ENCODE measurements at places on chromosomes 12 and 14. TPM values are rescaled to one million over a fixed set of nuclear protein-coding genes. Genes with fewer than 3 reads are reported as not detected.

HOXC5 gene
- not detected for total RNA-seq

ATG101 gene
- total RNA-seq = 32.5 TPM

IL31 gene
- not detected for total RNA-seq

SLC6A15 gene
- total RNA-seq = not detected

CD4 gene
- total RNA-seq = 0.22 TPM

DDX11 gene
- total RNA-seq = 49.5 TPM

OR4E2 gene
- not detected for total RNA-seq

PLEKHG7 gene
- total RNA-seq = 3.4 TPM

WNT1 gene
- total RNA-seq = not detected

- no peaks in the 10 kb centered on the region for H3K4me1 ChIP-seq
- H3K27me3 ChIP-seq = no peaks in the 10 kb centered on the region
- H3K27ac ChIP-seq = no peak overlapping the region
- no peak overlapping the region for H3K4me3 ChIP-seq
- no peak for DNase-seq
Measured at GRCh38 chr14:33563901-33564197, 387.0 kb downstream of the EGLN3 start.

- H3K4me1 ChIP-seq = peaks cover 22% of the 10 kb centered on the region
- H3K27ac ChIP-seq = no peak overlapping the region
- peaks cover 2% of the 10 kb centered on the region for H3K36me3 ChIP-seq
- no peak overlapping the region for H3K4me3 ChIP-seq
- DNase-seq = no peak
- no peaks in the 10 kb centered on the region for H3K27me3 ChIP-seq
Measured at GRCh38 chr14:75254381-75254822, 24.2 kb upstream of the FOS start.

DNA sequence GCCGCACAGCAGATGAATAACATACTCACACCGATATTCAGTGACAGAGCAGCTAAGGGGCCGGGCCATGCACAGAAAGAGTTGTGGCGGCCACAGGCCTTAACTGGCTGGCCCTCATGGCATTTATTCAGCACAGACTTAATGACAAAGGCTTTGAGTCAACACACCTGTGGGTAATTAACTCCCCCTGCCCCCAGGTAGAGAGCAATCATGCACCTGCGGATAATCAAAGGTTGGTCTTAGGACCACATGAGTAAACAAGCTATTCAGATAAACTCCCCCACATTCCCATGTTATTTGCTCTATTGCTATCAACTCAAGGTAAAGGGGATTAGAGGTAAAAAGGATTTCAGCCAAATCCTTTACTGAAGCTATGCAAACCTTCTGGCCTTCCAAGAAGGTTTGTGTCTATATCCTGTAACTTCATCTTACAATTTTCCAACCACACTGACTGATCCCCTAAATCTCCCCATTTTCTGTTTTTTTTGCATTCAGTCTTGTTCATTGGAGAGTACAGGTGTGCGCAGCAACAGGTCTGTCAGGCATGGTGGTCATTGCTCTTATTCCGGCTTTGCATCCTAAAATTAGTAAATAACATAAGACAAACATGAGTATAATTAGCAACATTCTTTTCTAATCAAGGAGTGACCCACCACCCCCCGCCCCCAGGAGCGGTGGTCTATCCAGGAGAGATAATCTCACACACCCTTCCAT, 16.9 kb upstream of the BLTP3B start:
- no peak overlapping the region for H3K4me3 ChIP-seq
- H3K27ac ChIP-seq = no peak overlapping the region
- no peak for DNase-seq
- peaks cover 15% of the 10 kb centered on the region for H3K4me1 ChIP-seq
- peaks cover 3% of the 10 kb centered on the region for H3K36me3 ChIP-seq

- H3K36me3 ChIP-seq = no peaks in the 10 kb centered on the region
- DNase-seq = no peak
- H3K4me1 ChIP-seq = no peaks in the 10 kb centered on the region
Measured at GRCh38 chr12:3116106-3116844, 39.1 kb downstream of the TSPAN9 start.

DNA sequence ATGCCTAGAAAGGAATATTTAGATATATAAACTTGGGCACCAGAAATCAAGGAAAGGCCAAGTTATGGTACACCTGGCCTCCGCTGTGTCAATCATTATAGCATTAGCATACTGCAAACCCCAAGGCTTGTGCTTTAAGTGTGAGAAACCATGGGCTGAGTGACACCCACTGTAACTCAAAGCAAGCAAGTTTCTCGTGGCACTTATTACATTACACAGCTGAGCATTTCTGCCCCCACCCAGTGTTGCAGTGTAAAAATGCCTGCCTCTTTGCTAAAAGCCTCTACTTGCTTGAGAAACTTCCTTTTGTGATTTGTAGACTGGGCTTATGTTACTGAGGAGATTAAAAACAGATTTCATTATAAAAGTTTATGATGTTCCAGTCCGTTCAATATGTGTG, 122.0 kb downstream of the TGFB3 start:
- H3K4me3 ChIP-seq = no peak overlapping the region
- no peak for DNase-seq
- no peaks in the 10 kb centered on the region for H3K4me1 ChIP-seq
- no peak overlapping the region for H3K27ac ChIP-seq

- no peaks in the 10 kb centered on the region for H3K4me1 ChIP-seq
- H3K27ac ChIP-seq = no peak overlapping the region
- H3K36me3 ChIP-seq = no peaks in the 10 kb centered on the region
- no peak overlapping the region for H3K4me3 ChIP-seq
- no peak for DNase-seq
Measured at GRCh38 chr14:104157016-104157928, 18.9 kb downstream of the KIF26A start.

GRCh38 chr12:19030180-19030579, 99.4 kb upstream of the PLEKHA5 start:
- no peaks in the 10 kb centered on the region for H3K27me3 ChIP-seq
- H3K4me1 ChIP-seq = no peaks in the 10 kb centered on the region
- no peak for DNase-seq
- no peaks in the 10 kb centered on the region for H3K36me3 ChIP-seq

DNA sequence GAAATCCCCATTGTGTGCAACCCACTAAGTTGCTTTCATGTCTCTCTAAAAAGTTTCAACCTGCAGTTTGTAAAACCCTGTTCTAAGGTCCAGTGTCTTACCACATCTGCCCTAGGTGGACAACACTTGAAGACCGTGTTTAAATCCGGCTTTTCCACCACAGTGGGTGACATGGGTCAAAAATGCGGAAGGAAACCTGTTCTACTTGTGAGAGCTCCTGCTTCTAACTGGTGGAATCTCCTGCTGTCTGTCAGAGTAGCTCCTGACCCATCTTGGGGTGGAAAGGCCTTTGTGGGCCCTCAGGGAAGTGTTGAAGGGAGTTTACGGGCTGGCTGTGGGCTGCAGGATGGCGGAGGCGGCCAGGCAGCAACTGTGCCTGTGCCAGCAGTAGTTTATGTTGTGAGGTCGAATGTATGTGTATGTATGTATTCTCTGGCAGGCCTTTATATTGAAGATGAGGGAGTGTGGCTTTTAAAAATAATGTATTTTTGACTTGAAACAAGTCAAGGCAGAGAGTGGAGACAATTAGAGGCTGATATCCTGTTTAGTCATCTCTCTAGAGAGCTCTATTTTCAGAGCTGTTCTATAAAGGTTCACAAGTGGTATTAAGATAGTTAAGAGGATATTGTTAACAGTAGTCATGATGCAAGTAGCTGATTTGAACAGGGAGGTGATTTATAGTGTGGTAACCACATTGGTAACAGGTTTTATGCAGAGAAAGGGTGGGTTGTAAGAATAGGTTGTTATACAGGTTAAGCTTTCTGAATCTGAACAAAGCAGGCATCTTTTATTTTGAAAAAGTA, 67.0 kb downstream of the PRKCH start:
- H3K27me3 ChIP-seq = peaks cover 6% of the 10 kb centered on the region
- H3K4me1 ChIP-seq = peaks cover 16% of the 10 kb centered on the region
- no peaks in the 10 kb centered on the region for H3K36me3 ChIP-seq
- peak overlapping the region; percentile 32 for H3K4me3 ChIP-seq

DNA sequence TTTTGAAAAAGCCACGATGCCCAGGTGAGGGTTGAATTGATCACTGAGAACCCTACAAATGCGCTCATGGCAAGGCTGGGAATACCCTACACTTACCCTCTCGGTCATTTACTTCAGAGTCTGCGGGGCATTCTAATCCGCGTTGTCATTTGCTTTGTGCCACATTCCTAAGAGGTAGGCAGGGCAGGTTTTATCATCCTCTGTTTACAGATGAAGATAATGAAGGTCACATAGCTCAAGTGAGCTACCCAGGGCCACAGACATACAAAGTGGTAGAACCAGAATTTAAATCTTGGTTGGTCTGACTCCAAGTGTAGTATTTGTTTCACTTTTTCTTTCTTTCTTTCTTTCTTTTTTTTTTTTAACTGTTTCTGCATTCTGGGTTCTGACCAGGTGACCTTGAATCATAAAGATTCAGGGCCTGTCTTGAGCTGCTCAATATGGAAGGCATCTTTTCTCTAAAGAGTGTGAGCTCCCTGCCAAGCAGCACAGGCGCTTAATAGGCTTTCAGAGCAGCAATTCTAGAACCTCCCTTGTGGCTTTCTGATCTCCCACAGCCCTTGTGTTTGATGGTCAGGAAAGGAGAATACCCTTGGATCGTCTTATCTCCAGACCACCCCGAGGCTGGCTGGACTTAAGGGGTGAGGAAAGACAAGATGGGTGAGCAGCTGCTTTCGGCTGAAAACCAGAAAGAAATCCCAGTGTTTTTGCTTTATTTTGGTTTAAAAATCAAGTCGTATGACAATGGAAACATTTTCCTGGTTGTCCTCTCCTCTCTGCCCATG, 662 bp upstream of the BATF start:
- H3K4me1 ChIP-seq = peaks cover 87% of the 10 kb centered on the region
- H3K27ac ChIP-seq = peak overlapping the region; percentile 98
- peaks cover 64% of the 10 kb centered on the region for H3K36me3 ChIP-seq
- peak overlapping the region; percentile 100 for H3K4me3 ChIP-seq
- H3K27me3 ChIP-seq = no peaks in the 10 kb centered on the region

GRCh38 chr14:70789961-70790360, 19.4 kb downstream of the MAP3K9 start:
- no peak overlapping the region for H3K27ac ChIP-seq
- H3K4me3 ChIP-seq = no peak overlapping the region
- no peak for DNase-seq
- H3K4me1 ChIP-seq = no peaks in the 10 kb centered on the region

GRCh38 chr12:40921563-40922163, 229.4 kb downstream of the CNTN1 start:
- no peak for DNase-seq
- no peak overlapping the region for H3K27ac ChIP-seq
- H3K36me3 ChIP-seq = no peaks in the 10 kb centered on the region
- no peak overlapping the region for H3K4me3 ChIP-seq

DNA sequence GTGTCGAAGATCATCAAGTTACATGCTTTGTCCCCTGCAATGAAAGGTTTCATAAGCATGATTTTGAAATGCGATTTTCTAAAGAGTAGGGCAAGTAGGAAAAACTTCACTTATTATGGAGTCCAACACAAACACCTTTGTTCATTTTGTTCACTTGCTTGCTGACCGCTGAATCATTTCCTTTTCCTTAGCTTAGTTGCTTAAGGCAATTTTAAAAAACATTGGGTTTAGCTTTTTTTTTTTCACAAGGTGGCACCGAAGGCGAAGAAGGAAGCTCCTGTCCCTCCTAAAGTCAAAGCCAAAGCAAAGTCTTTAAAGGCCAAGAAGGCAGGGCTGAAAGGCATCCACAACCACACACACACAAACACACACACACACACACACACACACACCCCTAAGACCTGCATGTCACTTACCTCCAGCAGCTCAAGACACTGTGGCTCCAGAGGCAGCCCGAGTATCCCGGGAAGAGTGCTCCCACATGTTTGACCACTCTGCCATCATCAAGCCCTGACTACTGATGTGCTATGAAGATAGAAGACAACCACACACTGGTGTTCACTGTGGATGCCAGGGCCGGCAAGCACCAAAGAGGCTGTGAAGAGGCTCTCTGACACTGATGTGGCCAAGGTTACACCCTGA, 11.4 kb downstream of the MANSC1 start:
- H3K4me3 ChIP-seq = no peak overlapping the region
- H3K27ac ChIP-seq = no peak overlapping the region
- DNase-seq = no peak
- H3K4me1 ChIP-seq = peaks cover 9% of the 10 kb centered on the region
- no peaks in the 10 kb centered on the region for H3K36me3 ChIP-seq

GRCh38 chr12:10226086-10226485, 13.4 kb downstream of the GABARAPL1 start:
- H3K36me3 ChIP-seq = no peaks in the 10 kb centered on the region
- peaks cover 6% of the 10 kb centered on the region for H3K4me1 ChIP-seq
- DNase-seq = no peak
- H3K27me3 ChIP-seq = no peaks in the 10 kb centered on the region

All from activated B cell treated with CpG ODN at 0.5 μM for 24 hours (primary cell).